ENCODE measurements at places on chromosomes 11 and 22. TPM values are rescaled to one million over a fixed set of nuclear protein-coding genes. Genes with fewer than 3 reads are reported as not detected.

GRCh38 chr11:66862559-66863037, 5.7 kb downstream of the LRFN4 start:
- H3K27ac ChIP-seq: no peak overlapping the region
- no peak overlapping the region for H3K4me3 ChIP-seq
- peaks cover 27% of the 10 kb centered on the region for H3K36me3 ChIP-seq
- no peaks in the 10 kb centered on the region for H3K27me3 ChIP-seq

DNA sequence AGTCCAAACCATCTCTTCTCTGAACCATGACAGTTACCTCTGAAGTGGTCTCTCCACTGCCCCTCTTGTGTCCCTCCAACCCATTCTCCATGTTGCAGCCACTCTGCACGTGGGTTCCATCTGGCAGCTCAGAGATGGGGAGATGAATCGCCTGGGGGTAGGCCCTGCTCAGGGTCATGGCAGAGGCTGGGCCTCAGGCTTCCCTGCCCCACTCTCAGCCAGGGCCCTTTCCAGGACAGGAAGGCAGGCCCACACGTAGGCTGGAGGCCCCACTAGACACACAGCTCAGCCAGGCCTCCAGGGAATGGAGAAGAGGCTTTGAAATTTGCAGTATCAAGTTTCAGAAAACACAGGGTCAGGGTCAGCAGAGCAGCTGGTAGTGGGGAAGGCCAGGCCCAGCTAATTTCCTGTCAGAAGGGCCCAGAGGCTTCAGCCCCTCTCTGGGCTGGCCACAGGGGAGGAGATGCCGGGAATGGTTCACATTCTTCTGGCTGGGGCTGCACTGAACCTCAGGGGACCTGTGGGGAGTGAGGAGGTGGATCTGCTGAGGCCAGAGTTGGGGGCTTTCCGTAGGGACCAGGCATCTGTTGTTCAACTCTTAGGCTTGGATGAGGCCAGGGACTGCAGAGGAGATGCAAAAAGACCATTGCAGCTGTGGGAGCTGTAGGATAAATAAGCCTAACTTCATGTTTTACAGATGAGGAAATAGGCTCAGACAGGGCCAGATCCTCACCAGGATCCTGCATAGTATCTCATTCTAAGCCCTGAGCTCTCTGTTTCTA, 101.6 kb downstream of the SWAP70 start:
- peak overlapping the region; percentile 70 for H3K27ac ChIP-seq
- no peaks in the 10 kb centered on the region for H3K36me3 ChIP-seq
- no peaks in the 10 kb centered on the region for H3K27me3 ChIP-seq
- no peak for DNase-seq
- H3K4me1 ChIP-seq: peaks cover 26% of the 10 kb centered on the region

- DNase-seq: no peak
- H3K36me3 ChIP-seq: no peaks in the 10 kb centered on the region
- H3K4me1 ChIP-seq: no peaks in the 10 kb centered on the region
- H3K27ac ChIP-seq: no peak overlapping the region
- no peak overlapping the region for H3K4me3 ChIP-seq
These were observed 24.6 kb upstream of the LDLRAD3 start for GRCh38 chr11:35919244-35919643.

DNA sequence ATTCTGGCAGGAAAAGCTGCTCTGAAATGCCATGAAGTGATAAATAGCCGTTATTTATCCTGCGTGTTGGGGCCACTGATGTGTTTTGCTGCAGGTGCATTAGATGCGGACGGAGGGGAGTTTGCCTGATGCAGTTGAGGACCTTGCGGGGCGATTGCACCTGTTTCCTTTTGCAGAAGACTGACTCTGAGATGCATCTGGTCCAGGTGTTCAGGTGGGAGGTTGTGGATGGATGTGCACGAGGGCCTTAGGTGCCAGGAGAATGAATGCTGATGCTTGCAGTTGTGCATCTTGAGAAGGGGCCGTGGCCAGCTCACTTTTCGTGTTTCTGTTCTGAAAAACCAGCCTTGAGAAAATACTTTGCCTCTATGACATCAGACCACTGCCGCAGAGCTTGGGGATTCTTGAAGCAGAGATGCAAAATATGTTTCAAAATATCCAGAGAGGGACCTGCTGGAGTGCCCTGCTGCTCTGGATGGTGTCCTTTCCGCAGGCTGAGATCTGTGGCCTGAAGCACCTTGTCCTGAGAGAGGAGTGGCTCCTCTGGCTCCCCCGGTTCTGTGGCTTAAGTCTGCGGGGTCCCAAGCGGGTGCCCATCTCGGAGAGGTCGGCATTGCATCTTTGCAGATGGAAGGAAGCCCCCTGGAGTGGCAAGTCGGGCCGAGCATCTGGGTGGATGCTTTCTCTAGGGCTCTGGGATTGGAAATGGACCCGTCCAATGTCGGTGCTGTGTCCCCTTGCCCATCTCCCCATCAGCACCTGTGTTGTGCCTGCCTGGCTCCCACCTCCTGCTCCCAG, 1031.1 kb downstream of the TBC1D22A start:
- no peak overlapping the region for H3K4me3 ChIP-seq
- peak; percentile 90 for DNase-seq
- no peaks in the 10 kb centered on the region for H3K27me3 ChIP-seq
- no peak overlapping the region for H3K27ac ChIP-seq
- H3K36me3 ChIP-seq: no peaks in the 10 kb centered on the region

DNA sequence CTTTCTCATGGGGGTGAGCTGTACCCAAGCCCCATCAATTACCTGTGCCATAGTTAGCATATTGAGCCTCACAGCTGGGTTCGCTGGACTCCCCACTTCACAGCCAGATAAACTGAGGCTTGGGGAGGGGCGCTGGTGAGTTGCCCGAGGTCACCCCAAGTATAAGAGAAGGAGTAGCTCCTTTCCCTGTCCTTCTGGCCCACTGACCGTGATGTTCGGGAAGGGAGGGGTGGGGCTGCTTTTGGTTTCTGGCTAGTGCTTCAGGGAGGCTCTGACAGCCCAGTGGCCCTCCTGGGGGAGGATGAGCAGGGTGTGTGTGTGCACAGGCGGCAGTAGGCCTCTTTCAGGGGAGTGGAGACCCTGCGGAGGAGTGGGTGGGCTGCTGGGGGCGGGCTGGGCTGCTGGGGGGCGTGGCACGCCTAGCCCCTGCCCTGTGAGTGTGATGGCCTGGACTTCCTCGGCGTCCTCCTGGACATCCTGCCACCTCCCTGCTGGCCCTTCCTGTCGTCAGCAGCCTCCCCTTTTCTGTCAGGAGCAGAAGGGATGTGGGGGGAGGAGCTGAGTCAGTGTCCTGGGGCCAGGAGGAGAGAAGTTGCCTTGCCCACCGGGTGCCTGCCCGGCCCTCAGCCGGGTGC, 50.3 kb downstream of the TRIOBP start:
- H3K27me3 ChIP-seq: no peaks in the 10 kb centered on the region
- H3K36me3 ChIP-seq: no peaks in the 10 kb centered on the region
- peak overlapping the region; percentile 96 for H3K27ac ChIP-seq
- peak overlapping the region; percentile 98 for H3K4me3 ChIP-seq
- H3K4me1 ChIP-seq: peaks cover 64% of the 10 kb centered on the region

- no peaks in the 10 kb centered on the region for H3K27me3 ChIP-seq
- H3K4me1 ChIP-seq: peaks cover 2% of the 10 kb centered on the region
- DNase-seq: no peak
- H3K4me3 ChIP-seq: peak within 1 kb of the TSS; percentile 68
- no peaks in the 10 kb centered on the region for H3K36me3 ChIP-seq
These were observed at the start of gene ANO5 for GRCh38 chr11:22192642-22193347. ANO5 (plus strand) TSS chr11:22193085; CDS start chr11:22193493, 408 bp downstream.

- peak; percentile 98 for DNase-seq
- peaks cover 92% of the 10 kb centered on the region for H3K4me1 ChIP-seq
- peak overlapping the region; percentile 38 for H3K4me3 ChIP-seq
- H3K36me3 ChIP-seq: peaks cover 11% of the 10 kb centered on the region
- no peaks in the 10 kb centered on the region for H3K27me3 ChIP-seq
These were observed 6.7 kb upstream of the AHNAK start for GRCh38 chr11:62553080-62553838.

- DNase-seq: no peak
- H3K4me1 ChIP-seq: peaks cover 17% of the 10 kb centered on the region
- H3K4me3 ChIP-seq: no peak overlapping the region
- no peaks in the 10 kb centered on the region for H3K36me3 ChIP-seq
These were observed 4.6 kb upstream of the PGGHG start for GRCh38 chr11:284105-285020.

- no peak overlapping the region for H3K27ac ChIP-seq
- no peak overlapping the region for H3K4me3 ChIP-seq
- no peaks in the 10 kb centered on the region for H3K27me3 ChIP-seq
- no peaks in the 10 kb centered on the region for H3K4me1 ChIP-seq
These were observed 1290.4 kb downstream of the BRD1 start for GRCh38 chr22:48537343-48537680.

- H3K27me3 ChIP-seq: no peaks in the 10 kb centered on the region
- peak overlapping the region; percentile 88 for H3K27ac ChIP-seq
- no peak overlapping the region for H3K4me3 ChIP-seq
- DNase-seq: no peak
These were observed 1.4 kb upstream of the PRSS23 start for GRCh38 chr11:86798988-86799387.

DNA sequence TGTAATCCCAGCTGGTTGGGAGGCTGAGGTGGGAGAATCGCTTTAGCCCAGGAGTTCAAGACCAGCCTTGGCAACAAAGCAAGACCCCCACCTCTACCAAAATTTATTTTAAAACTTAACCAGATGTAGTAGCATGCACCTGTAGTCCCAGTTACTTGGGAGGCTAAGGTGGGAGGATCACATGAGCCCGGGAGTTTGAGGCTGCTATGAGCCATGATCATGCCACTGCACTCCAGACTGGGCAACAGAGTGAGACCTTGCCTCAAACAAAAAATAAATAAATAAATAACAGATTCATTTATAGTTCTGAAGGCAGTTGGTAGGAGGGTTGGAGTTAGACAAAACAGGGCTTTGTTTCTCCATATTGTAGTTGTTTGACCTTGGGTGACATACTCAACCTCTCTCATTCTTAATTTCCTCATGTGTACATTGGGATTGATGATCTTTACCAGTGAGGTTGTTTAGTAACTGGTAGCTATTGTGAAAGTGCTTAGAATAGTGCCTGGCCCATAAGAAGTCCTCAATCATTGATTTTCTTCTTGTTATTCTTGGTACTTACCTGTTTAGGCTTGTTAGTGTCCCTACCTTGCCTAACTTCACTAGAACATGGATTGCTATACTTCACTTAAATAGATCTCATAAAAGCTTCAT, 79.1 kb downstream of the EMSY start:
- H3K36me3 ChIP-seq: peaks cover 14% of the 10 kb centered on the region
- no peak overlapping the region for H3K27ac ChIP-seq
- peaks cover 7% of the 10 kb centered on the region for H3K4me1 ChIP-seq
- H3K4me3 ChIP-seq: no peak overlapping the region
- no peaks in the 10 kb centered on the region for H3K27me3 ChIP-seq

GRCh38 chr11:113553915-113554314, 78.7 kb upstream of the DRD2 start:
- no peaks in the 10 kb centered on the region for H3K27me3 ChIP-seq
- H3K4me3 ChIP-seq: no peak overlapping the region
- DNase-seq: no peak

- H3K27ac ChIP-seq: peak overlapping the region; percentile 85
- peaks cover 7% of the 10 kb centered on the region for H3K36me3 ChIP-seq
- peak overlapping the region; percentile 82 for H3K4me3 ChIP-seq
- no peak for DNase-seq
- H3K27me3 ChIP-seq: no peaks in the 10 kb centered on the region
These were observed 555 bp downstream of the TP53I11 start for GRCh38 chr11:44950031-44950624.

DNA sequence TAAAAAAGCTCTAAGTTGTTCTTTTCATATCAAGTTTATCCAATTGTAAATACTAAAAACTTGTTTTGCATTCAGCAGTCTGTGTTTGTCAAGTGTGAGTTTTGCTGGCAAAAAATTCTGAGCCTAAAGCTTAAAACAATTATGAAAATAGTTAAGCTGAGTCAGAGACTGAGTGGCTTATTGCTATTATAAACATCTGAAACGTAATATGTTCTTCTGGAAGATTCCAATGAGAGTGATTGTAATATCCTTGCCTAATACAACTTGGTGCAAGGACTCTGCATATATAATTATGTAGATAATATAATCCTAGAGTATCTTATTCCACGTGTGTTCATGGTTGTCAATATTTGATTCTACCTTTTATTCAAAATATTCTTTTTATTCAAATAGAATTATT, 14.1 kb upstream of the NUP50 start:
- no peaks in the 10 kb centered on the region for H3K4me1 ChIP-seq
- DNase-seq: no peak
- H3K27ac ChIP-seq: no peak overlapping the region
- no peaks in the 10 kb centered on the region for H3K27me3 ChIP-seq
- H3K36me3 ChIP-seq: no peaks in the 10 kb centered on the region

DNA sequence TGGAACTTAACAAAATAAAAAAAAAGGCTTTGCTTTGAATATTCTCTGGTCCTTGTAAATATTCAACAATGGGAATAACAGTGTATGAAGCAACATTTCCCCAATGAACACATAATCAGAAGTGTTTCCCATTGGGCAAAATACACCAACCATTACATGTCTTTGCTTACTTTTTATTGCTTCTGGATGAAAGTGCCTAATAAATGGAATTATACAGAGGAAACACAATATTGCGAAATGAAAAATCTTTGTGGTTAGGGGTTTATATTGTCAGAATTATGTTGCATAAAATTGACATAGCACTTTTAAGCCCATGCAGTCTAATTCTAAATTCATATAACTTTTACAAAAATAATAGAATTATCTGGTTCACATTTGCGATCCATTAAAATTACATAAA, 386.4 kb downstream of the DCDC1 start:
- no peak overlapping the region for H3K4me3 ChIP-seq
- no peaks in the 10 kb centered on the region for H3K27me3 ChIP-seq
- H3K36me3 ChIP-seq: no peaks in the 10 kb centered on the region
- no peak for DNase-seq
- no peaks in the 10 kb centered on the region for H3K4me1 ChIP-seq
- H3K27ac ChIP-seq: no peak overlapping the region

DNA sequence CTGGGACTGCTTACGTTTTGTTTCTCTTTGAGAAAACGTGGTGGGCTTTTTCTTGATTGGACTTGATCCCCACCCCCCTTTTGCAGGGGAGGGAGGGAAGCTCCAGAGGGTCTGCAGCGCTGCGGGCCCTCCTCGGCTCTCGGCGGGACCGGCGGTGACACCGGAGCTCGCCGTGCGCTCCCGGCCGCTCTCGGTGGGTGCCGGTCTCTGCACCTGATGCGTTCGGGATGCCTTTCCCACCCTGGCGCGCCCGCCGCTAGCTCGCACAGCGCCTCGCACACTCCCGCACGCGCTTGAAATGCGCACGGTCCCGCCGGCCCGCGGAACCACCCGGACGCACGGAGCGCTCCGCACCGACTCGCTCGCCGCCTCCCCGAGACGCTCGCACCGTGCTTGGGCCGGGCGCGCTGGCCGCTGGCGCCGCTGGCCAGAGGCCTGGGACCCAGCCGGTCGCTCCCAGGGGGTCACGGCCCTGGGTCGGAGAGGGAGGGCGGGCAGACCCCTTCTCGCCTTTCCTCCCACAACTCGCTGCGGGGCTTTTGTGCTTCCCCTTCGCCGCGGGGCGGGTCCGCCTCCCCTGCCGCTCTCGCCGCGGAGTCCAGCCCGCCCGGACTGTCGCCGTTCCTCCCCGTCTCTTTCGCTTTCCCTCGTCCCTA, 1.0 kb downstream of the ZBTB16 start:
- DNase-seq: no peak
- H3K27me3 ChIP-seq: no peaks in the 10 kb centered on the region
- H3K4me1 ChIP-seq: peaks cover 55% of the 10 kb centered on the region
- H3K27ac ChIP-seq: peak overlapping the region; percentile 96
- peaks cover 37% of the 10 kb centered on the region for H3K36me3 ChIP-seq

Gene NCAPD3
- total RNA-seq: 6.2 TPM

Gene TYR
- total RNA-seq: not detected

Gene PKDREJ
- total RNA-seq: under 0.01 TPM

Gene GNAZ
- 72.3 TPM for total RNA-seq

Gene KRTAP5-1
- total RNA-seq: not detected

Gene SCN4B
- 3.7 TPM for total RNA-seq

Gene CECR2
- total RNA-seq: 1.1 TPM

Gene C1QTNF4
- total RNA-seq: 1.8 TPM

All from esophagus muscularis mucosa (tissue), 4 donors.